ENCODE measurements at places on chromosomes 1 and 21.

DNA sequence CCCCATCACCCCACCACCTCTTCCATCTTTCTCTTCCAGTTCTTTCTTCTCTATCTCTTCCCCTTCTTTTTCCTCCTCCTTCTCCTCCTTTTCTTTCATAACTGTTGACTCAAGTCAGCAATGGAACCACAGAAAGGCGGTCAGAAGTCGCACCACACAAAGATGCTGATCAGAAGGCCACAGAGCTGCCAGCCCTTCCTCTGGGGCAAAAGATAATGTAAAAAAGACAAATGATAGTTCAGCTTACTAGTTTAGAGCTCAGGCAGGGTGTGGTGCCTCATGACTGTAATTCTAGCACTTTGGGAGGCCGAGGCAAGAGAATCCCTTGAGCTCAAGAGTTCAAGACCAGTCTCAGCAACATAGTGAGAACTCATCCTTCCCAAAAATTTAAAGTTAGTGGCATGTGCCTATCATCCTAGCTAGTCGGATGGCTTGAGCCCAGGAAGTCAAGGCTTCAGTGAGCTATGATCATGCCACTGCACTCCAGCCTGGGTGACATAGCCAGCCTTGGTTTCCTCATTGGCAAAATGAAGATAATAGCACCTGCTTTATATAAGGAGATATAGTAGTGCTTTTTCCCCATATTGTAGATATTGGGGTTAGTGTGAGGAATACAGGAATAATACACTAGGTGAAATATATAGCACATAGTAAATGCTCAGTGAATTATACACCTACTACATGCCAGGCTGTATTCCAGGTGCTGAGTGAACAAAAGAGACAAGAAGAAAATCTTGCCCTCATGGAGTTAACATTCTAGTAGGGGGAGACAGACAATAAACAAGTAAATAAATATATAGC, 12.5 kb upstream of the IGSF3 start:
- no peak for DNase-seq

DNA sequence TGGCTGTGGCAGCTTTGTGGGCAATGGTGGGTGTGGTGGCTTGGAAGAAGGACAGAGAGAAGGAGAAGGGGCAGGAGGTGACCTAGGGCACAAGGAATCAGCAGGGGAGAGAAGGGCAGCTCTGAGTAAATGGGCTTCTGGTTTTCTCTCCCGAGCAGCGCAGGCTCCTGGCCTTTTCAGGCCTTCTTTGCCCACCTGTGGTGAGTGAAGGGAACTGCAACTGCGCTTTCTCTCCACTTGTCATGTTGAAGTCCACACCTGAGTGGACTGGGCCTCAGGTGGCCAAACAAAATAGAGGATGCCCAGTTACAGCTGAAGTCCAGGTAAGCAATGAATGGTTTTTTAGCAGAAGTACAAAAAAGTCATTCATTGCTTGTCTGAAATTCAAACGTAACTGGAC, 29.4 kb upstream of the KCNA10 start:
- no peak for DNase-seq

GRCh38 chr1:37714689-37715088, 22.4 kb downstream of the CDCA8 start:
- DNase-seq: no peak

GRCh38 chr1:164662462-164662861, 103.5 kb downstream of the PBX1 start:
- no peak for DNase-seq

GRCh38 chr1:204426035-204426436, 14.4 kb upstream of the PPP1R15B start:
- DNase-seq: no peak

Data from central memory CD4-positive, alpha-beta T cell (primary cell).